ENCODE measurements at places on chromosomes 7 and 10. TPM values are rescaled to one million over a fixed set of nuclear protein-coding genes. Genes with fewer than 3 reads are reported as not detected.

SRRM3 gene
- 2.7 TPM for total RNA-seq

DNA sequence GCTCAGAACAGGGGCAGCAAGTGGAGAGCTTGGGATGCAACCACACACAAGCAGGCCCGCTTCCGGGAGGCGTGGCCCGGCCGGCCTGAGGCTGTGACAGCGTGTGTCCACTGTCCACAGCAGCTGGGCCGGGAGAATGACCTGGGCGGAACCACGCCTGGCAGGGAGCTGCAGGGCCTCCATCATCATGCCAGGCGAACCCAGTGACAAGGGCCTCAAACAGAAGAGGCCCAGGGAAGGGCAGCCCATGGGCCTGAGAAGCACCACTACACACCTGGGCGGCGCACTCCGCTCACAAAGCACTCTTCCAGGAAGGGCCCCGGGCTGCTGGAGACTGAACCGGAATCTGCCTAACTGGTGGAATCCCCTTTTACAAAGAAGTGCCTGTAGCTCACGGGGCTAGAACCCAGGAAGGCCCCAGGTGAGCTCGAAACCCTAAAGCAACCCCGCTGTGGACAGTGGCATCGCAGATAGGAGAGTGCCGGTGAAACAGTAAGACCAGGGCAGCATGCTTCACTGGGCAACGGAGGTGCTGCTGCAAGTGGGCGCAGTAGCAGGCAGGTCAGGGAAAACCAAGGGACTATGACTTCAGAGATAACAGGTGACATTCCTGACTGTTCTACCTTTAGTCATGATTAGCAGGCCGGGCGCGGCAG is 66.0 kb downstream of the MAD1L1 start:
- no peak for DNase-seq

DNA sequence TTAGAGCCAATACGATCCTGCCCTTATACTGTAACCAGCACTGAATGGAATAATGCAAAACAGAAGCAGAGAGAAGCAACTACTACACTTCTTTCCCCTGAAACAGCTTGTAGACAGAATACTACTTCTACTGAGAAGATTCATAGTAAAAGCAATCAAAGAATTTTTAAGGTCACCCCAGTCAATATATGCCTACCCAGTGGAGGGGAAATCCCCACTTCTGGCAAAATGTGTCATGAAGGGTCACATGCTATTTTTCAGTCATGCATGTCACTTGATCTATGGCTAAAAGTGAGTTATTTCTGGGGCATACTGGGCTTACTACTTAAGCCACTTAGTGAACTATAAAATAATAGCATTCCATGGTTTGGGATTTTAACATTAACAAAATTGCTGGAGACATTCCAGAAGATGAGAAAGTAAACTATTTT is 25.6 kb downstream of the IRF5 start:
- DNase-seq, result no peak

DNA sequence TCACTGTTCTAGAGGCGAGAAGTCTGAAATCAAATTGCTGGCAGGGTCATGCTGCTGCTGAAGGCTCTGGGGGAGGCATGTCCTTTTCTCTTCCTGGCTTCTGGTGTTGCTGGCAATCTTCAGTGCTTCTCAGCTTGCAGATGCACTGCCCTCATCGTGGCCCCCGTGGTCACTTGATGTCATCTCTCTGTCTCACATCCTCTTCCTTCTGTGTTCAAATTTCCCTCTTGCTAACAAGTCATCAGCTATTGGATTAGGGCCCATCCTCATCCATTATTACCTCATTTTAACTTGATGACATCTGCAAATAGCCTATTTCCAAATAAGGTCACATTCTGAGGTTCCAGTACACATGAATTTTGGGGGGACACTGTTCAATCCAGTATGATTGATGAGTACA is 36.6 kb upstream of the SRGN start:
- DNase-seq, result no peak

- no peak for DNase-seq
Measured at GRCh38 chr7:120927454-120928103, 23.0 kb upstream of the ING3 start.

CC2D2B gene
- total RNA-seq, result 2.7 TPM

GRCh38 chr10:3485057-3485686 is 299.8 kb downstream of the KLF6 start:
- DNase-seq, result no peak

GRCh38 chr10:113530476-113530875 is 22.4 kb upstream of the HABP2 start:
- no peak for DNase-seq

COL1A2 gene
- 361 TPM for total RNA-seq

IDI1 gene
- 67.5 TPM for total RNA-seq

- no peak for DNase-seq
Measured at GRCh38 chr10:52481986-52482555, 168.0 kb downstream of the DKK1 start.

- DNase-seq, result no peak
Measured at GRCh38 chr10:85862771-85863170, 503.8 kb downstream of the GRID1 start.

GRCh38 chr7:124688991-124689390 is 76.6 kb downstream of the GPR37 start:
- no peak for DNase-seq

PTPRN2 gene
- 2.0 TPM for total RNA-seq

GRCh38 chr7:21915140-21915539 is 30.6 kb downstream of the CDCA7L start:
- DNase-seq, result no peak

DNA sequence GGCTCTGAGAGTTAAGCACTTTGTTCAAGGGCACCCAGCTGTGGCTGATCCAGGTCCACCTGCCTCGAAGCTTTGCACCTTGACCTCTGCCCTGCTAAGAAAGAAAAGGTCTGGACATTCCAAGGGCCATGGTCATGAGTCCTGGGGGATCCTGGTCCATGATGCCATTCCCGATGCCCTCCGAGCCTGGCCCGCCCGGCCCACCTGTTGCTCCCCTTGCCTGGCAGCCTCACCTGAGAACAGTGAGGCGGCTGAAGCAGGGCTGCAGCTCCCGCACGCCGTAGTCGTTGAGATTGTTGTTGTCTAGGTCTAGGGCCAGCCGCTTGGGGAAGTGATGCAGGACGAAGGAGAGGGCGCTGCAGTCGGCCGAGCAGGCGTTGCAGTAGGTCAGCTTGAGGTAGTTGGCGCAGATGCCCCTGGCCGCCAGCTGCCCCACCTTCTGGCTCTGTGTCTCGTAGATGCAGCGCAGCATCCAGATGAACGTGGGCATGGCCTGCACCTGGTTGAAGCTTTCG is 27.5 kb downstream of the NOD1 start:
- DNase-seq, result no peak

NEUROG3 gene
- 0.60 TPM for total RNA-seq

DNA sequence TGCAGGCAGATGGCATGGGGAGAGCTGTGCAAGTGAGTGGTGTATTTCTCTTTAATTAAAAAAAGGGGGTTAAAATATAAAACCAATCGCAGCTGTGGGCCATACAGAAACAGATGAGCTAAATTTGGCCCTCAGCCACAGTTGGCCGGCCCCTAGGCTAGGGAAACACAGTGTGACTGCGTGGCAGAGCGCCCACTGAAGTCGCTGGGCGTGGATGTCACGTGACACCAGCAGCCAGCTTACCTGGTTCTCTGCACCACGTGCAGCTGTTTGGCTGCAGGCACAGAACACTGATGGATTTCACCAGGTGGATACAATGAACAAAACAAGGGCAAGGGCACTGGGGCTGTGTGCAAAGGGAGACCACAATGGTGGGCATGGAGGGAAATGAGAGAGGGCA is 119.3 kb upstream of the ZNF746 start:
- no peak for DNase-seq

DNA sequence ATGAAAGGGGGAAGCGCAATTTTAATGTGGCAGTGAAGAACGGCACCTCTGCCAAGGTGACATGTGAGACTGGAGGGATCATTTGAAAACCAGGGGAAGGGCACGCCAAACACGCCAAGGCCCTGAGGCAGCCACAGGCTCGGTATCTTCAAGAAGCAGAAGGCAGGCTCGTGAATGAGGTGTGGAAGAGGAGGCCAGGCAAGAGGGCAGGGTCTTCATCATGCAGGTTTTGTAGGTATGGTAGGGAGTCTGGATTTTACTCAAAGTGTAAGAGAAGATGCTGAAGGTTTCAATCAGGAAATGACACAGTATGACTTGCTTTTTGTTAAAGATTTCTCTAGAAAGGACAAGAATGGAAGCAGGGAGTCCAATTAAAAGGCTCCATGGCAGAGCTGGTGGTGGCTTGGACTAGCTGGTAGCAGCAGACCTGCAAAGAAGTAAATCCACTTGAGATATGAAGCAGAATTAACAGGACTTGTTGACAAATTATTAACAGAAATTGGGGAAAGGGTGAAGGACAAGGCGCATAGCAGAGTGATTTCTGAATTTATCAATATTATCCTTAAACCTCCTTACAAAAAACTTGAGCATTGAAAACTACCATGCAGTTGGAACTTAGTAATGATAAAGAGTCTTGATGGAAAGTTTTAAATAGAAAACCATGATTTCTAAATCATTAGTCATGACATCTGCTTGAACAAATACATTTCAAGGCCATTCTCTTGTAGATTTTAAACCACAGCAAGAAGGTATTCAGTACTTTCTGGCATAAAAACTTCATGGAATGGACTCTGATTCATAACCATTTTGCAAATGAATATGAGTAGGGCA is 70.4 kb downstream of the COA1 start:
- DNase-seq, result no peak

- no peak for DNase-seq
Measured at GRCh38 chr10:128642502-128642901, 516.3 kb upstream of the MKI67 start.

CLCN1 gene
- total RNA-seq, result not detected

- no peak for DNase-seq
Measured at GRCh38 chr7:106332201-106332600, 47.4 kb upstream of the NAMPT start.

GPC2 gene
- not detected for total RNA-seq

GRCh38 chr10:8278099-8278498 is 223.6 kb downstream of the GATA3 start:
- DNase-seq, result no peak

- no peak for DNase-seq
Measured at GRCh38 chr10:117300671-117301070, 59.8 kb downstream of the SLC18A2 start.

DNA sequence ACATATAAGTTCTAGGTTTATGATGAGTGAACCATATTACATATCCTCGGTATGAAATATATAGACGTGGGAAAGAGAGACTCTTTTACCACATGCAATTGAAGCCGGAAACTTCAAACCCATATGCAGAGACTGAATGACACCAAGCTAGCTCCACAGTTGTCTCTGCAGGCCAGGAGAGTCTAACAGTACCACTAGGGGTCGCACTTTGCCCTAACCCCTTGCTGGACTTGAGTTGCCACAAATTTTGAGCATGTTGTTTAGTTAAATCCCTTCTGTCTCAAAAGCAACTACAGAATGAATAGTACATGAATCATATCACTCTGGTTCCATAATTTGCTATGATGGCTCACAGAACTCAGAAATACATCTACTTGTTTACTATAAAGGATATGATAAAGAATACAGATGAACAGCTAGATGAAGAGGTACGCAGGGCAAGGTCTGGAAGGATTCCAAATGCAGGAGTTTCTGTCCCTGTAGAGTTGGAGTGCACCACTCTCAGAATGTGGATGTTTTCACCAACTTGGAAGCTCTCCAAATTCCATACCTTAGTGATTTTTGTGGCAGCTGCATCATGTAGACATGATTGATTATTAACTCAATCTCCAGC is 112.4 kb upstream of the YAE1 start:
- no peak for DNase-seq

Measured in omental fat pad (tissue), 4 donors.